ENCODE measurements at places on chromosomes 5 and 9.

GRCh38 chr5:107231191-107231590 is 439.5 kb downstream of the EFNA5 start:
- no peak for DNase-seq

GRCh38 chr5:26492906-26493459 is 545.4 kb downstream of the CDH9 start:
- no peak for DNase-seq

DNA sequence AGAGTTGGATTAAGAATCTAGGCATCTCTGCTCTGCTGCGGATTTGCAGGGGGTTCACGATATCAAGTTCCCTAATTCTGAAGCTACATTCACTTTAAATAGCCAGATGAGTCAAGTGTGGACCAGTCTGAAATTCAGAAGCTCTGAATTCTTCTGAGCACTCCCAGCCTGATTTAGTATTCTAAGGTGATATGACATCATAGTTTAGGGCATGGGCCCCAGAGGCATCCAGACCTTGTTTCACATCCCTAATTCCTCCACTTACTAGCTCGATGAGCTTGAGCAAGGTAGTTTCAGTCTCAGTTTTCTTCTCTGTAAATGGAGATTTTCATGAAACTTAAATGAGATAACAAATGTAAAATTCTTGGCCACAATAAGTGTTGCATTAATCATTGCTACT is 65.2 kb downstream of the TMEM167A start:
- no peak for DNase-seq

DNA sequence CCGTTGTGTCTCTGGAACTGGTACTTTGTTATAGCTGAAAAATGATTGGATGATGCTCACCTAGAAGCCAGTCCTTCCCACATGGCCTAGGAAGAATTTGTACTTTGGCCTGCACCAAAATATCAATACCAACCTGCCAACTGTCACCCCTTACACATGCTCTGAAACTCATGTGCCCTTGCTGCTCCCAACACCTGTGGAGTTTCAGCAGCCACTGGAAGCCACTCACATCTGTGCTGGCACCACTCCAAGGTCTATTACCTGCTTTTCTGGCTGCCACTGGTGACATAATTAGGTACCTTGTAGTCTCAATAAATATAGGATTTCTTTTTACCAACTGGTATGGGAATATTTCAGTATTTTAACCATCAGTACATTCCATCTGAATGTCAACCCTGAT is 363.6 kb downstream of the SH3GL2 start:
- no peak for DNase-seq

- no peak for DNase-seq
These were observed 362.0 kb downstream of the PRELID2 start for GRCh38 chr5:145473042-145473642.

GRCh38 chr9:3444016-3444415 is 81.8 kb downstream of the RFX3 start:
- DNase-seq: no peak

- DNase-seq: no peak
These were observed 556.5 kb upstream of the SEMA6A start for GRCh38 chr5:117131048-117131679.

DNA sequence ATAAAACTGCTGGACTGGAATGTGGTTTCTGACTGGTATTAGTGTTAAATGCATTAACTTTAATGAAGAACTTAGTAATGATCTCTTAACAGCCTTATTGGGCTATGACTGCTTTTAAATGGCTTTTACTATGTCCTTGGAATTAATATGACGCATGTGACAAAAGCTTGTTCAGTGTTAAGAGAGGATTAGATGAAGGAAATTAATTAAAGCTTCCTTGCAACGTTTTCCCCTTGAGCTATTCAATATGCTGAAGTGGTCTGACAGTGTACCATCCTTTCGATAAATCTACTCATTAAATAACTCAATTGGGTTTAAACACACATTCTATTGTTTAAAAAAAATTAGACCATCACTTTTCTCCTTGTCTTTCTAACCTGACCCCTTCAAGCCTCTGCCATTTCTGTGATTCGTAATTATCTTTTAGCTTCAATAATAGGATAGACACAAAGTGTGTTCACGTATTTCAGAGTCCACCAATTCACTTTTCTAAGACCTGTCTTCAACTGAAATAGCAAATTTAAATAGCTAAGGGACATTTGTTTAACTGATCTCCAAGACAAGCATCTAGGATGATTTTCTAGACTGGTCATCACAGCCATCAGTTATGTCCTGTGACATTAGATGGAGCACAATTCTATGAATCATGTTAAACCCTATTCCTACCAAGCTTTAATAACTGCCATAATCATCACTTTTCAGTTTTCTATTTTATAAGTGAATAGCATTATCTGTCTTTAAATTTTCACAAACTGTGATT is 1258.0 kb upstream of the CDH9 start:
- DNase-seq: no peak

DNA sequence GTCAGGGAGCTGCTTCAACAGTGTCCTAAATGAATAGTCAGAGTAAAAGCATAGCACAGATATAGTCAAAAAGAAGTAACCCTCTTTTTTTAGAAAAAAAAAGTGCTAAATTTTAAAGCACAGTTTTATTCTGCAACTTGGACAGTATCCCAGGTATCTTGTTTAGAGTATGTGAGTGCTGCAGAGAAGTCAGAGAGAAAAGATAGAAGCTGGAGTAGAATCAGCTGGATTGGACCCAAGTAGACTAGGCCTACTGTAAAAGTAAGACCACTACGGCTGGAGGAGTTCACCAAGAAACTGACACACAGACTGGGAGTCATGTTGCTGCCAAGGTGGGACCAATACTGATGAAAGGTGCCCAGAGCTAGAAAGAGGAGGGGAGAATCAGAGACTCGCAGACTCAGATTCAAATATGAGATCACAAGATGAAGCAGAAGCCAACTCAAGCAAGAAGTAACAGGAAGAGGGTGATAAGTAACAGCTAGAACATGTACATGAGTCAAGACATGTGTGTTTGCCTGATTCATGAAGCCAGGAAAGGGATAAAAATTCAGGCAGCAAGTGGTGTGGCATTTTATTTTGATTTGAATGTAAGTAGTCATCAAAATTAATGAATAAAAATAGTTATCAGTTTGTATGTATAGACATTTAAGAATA is 25.6 kb upstream of the TUSC1 start:
- no peak for DNase-seq

- no peak for DNase-seq
These were observed 70.5 kb downstream of the PPARGC1B start for GRCh38 chr5:149800633-149801032.

DNA sequence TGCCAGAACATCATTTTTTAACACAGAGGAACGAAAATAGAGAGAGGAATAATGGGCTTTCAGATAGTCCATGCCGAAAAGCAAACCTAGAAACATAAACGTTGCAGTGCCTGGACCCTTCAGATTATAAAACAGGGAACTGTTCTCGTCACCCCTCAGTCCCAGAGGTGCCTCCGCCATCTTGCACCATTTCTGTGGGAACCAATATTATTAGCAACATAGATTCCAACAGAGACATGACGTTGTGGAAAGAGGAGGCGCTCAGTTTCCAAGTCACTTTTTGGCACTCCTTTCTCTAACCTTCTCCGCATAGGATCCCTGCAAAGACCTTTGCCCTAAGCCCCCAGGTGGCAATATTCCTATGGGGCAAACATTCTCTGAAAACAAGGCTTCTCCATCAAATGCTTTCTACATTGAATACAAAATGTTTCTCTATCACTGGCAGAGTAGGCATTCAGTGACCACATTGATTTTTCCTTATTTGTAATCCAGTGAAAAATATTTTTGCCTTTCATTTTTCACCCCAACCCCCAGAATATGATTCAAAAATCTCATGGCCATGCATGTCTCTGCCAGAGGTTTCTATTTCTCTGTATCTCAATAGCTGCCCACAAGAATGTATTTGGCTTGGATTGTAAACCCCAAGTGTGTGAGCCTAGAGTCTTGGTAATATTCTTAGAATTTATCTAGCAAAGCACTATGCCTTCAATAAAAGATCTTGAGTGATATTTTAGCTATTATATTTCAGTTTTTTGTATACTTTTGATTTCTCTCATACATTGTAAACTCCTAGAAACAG is 500.8 kb upstream of the WWC1 start:
- no peak for DNase-seq

DNA sequence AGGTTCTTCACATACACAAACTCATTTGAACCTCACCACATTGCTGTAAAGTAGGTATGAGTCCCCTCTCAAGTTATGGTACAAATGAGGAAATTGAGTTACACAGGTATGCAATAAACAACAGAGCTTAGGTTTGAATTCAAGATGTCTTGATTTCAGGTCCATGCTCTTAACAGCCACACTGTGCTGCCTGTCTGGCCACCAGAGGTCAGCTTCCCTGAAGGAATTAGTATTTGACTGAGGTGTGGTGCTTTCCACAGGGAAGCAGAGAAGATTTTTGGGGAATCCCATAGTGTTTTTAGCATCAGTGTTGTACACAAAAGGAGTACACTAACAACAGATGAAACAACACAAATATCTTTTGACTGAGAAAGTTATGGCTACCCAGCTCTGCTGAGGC is 94.4 kb upstream of the ITGA1 start:
- DNase-seq: no peak

- DNase-seq: no peak
These were observed 8.2 kb upstream of the SLC46A2 start for GRCh38 chr9:112898872-112899311.

DNA sequence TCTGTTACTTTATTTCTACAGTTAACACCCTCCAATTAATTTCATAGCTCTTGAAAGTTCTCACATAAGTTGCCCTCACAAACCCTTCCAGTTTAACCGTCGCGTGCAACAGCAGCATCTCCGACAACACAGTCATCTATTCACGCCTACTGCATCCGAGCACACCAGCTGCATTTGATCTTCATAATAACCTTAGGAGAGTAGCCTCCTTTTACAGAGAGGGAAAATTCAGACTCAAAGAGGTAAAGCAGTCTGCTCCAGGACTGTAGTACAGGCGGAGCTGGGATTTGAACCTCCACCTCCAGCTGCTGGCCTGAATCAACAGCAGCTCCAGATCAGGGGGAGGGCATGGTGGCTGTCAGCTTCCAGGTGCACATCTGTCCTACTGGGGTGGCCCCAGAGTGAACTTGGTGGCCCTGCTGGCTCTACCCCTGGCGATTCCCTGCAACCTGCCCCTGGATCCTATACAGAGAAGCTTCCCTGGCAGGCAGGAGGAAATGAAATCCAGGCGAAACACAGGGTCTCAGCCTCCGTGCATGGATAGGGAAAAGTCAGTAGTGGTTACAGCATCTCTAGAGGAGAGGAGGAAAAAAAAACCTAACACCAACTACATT is 71.6 kb upstream of the UNC5A start:
- DNase-seq: no peak

GRCh38 chr5:157618191-157618765 is 34.0 kb downstream of the SOX30 start:
- DNase-seq: no peak

DNA sequence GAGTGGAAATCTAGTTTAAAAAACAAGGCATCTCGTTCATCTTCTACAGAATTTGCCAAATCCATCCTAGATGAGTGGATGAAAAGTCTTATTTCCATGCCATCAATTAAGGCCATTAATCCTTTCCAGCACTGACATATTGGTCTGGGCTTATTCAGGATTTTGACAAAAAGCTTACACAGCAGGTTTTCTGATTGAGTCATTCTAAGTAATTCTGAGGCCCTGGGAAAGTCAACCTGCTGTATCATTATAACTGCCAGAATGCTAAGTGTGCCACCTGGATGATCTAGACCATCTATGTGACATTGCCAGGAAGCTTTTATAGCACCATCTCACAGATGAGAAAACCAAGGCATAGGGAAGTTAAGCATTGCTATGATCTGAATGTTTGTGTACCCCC is 132.1 kb upstream of the MAP3K1 start:
- no peak for DNase-seq

- no peak for DNase-seq
These were observed 169.6 kb downstream of the ADCY2 start for GRCh38 chr5:7565559-7565958.

- no peak for DNase-seq
These were observed 60.5 kb upstream of the CD180 start for GRCh38 chr5:67257077-67257476.

DNA sequence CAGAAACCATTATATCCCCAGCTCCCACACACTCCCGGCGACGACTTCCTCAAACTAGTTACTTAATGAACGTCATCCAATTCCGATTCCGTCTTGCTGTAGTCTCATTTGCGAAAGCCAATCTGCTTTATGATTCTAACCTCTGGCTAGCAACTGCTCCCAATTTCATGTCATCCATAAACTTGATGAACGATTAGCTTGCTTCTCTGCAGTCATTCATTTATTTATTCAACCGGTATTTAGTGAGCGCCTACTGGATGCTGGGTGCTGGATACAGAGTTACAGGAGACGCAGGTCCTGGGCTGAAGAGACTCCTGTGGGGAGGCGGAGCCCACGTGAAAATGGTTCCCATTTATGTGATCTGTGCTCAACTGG is 46.2 kb downstream of the TSPAN17 start:
- no peak for DNase-seq

- DNase-seq: no peak
These were observed 689.4 kb upstream of the WWC1 start for GRCh38 chr5:167602067-167602466.

DNA sequence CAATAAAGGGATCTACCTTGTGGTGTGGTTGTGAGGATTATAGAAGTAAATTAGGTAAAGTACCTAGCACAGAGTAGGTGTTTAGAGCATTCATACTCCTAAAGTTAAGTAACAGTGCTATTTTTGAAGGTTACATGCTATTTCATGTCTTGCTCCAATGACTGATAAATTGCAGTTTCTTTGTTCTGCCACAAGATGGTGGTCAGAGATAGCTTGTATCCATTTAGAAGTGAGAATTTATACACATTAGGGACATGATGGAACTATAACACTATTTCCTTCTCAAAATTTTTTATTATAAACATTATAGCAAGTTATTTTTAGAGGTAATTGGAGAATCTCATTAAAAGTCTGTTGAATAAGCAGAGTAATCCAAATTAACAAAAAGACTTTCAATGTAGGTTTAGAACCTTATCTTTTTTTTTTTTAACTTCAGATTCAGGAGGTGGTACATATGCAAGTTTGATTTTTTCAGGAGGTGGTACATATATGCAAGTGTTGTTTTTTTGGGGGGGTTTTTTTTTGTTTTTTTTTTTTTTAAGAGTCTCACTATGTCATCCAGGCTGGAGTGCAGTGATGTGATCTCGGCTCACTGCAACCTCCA is 17.1 kb downstream of the MTREX start:
- no peak for DNase-seq

GRCh38 chr5:135811007-135811406 is 23.5 kb upstream of the SLC25A48 start:
- DNase-seq: no peak

- DNase-seq: no peak
These were observed 11.3 kb downstream of the SHOC1 start for GRCh38 chr9:111783424-111783823.

- no peak for DNase-seq
These were observed 11.4 kb upstream of the ASS1 start for GRCh38 chr9:130433168-130433946.

- no peak for DNase-seq
These were observed 174.9 kb upstream of the GPR151 start for GRCh38 chr5:146690880-146691355.
